Caki2 (cell line): ENCODE measurements at places on chromosomes 4 and X. TPM values are rescaled to one million over a fixed set of nuclear protein-coding genes. Genes with fewer than 3 reads are reported as not detected.

OPRPN gene
- total RNA-seq: not detected in 2 replicates

TMSB15A gene
- total RNA-seq: not detected in 2 replicates

XG gene
- total RNA-seq: not detected in 2 replicates

SH3TC1 gene
- 8.0 and 16.3 TPM in 2 replicates for total RNA-seq

TGIF2LX gene
- not detected in 2 replicates for total RNA-seq

STK32B gene
- total RNA-seq: 2.2 and 5.3 TPM in 2 replicates

MXRA5 gene
- 3.4 and 4.3 TPM in 2 replicates for total RNA-seq

GRCh38 chr4:139163806-139164206 is 13.2 kb downstream of the ELF2 start:
- no peak for DNase-seq

GRCh38 chrX:86917959-86918358 is 599.6 kb upstream of the KLHL4 start:
- DNase-seq: no peak

- DNase-seq: no peak
Observed at GRCh38 chr4:40587826-40588225, 41.8 kb downstream of the RBM47 start.

DNA sequence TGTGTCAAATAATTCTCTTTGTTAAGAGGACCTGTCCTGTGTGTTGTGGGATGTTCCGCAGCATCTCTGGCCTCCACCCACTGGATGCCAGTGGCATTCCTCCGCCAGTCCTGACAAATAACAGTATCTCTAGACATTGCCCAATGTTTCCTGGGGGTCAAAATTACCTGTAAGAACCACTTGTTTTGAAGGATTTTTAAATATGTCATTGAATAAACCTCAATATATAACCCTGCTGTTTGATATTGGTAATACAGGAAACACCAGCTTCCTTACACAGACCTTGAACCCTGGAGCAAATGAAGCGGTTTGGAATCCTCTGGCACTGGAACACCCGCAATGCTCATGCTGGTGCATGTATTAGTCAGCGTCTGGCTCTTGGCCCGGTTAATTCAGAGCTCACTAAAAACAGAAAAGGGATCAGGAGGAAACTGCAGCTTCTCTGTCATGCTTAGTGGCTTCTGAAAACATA is 101.3 kb downstream of the TBL1X start:
- DNase-seq: peak; percentile 84

DNA sequence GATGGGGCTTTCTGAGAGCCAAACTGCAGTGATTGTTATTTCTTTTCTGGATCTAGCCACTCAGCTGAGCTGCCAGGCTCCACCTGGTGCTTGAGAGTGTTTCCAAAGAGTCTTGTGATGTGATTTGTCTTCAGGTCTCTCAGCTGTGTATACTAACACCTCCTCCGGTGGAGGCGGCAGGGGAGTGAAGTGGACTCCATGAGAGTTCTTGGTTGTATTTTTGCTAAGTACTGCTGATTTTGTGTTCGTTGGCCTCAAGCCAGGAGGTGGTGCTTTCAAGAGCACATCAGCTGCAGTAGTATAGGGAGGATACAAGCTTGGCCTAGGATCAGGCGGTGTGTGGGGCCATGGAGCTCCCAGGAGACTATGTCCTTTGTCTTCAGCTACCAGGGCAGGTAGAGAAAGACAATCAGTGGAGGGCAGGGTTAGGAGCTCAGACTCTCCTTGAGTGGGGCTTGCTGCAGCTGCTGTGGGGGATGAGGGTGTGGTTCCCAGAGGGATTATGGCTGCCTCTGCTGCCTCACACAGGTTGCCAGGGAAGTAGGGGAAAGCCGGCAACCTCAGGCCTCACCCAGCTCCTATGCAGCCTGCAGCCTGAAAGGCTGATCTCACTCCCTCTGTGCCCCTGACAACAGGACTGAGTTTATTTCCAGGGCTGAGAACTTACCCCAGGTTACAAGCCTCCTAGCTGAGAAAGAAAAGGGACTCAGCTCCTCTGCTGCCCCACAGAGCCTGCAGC is 62.4 kb downstream of the NPFFR2 start:
- no peak for DNase-seq

- DNase-seq: no peak
Observed at GRCh38 chr4:40462326-40462725, 127.2 kb downstream of the CHRNA9 start.

GRCh38 chr4:183960962-183961541 is 55.9 kb downstream of the STOX2 start:
- DNase-seq: peak; percentile 67

- no peak for DNase-seq
Observed at GRCh38 chr4:187576751-187577150, 418.8 kb upstream of the ZFP42 start.

DNA sequence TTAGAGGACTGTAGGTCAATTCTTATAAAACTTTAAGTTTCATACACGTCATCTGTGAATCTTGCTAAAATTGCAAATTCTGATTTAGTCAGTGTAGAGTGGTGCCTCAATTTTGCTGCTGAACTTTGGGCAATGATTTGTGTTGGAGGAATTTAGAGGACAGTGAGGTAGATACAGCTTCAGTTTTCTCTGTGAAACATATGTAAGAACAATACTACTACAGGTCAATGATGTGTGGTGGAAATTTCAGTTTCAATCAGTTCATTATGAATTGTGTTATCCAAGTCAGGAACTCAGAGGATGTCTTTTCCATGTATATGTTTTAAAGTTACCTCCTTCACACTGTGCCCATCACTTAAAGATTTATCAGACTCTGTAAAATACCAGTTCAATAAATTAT is 1597.8 kb upstream of the PCDH10 start:
- DNase-seq: no peak

DNA sequence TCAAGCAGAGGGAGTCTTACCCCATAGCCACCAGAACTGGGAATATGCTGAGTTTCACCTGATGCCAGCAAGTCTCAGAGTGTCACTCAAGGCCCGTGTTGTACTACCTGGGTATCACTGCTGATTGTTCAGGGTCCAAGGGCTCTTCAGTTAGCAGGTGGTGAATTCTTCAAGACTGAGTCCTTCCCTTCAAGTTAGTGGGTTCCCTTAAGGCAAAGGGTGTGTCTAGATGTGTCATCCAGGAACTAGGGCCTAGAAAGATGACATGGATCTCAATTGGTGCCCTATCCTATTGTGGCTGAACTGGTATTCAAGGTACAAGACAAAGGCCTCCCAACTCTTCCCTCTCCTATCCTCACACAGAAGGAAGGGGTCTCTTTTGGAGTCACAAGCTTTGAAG is 159.9 kb upstream of the DIPK2B start:
- DNase-seq: no peak

GRCh38 chr4:83316459-83317165 is 18.0 kb downstream of the HPSE start:
- DNase-seq: no peak

DNA sequence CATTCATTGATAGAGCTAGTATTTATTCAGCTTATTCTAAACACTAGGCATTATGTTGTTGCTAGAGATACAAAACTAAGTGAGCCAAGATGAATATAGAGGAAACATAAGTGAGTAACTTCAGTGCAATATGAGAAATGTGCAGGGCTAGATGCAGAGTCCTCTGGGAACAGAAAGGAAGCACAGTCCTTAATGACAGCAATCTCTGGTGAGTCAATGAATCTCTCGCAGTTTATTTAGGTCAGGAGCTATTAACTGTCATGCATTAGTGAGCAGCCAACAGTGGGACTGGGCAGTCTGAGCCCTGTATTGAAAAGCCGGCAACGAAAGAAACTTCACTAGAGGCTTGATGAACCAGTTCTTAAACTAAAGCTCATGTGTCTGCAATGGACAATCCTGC is 598.1 kb upstream of the MAGEB2 start:
- peak; percentile 48 for DNase-seq

- no peak for DNase-seq
Observed at GRCh38 chr4:45946699-45947098, 177.2 kb downstream of the GABRG1 start.

DNA sequence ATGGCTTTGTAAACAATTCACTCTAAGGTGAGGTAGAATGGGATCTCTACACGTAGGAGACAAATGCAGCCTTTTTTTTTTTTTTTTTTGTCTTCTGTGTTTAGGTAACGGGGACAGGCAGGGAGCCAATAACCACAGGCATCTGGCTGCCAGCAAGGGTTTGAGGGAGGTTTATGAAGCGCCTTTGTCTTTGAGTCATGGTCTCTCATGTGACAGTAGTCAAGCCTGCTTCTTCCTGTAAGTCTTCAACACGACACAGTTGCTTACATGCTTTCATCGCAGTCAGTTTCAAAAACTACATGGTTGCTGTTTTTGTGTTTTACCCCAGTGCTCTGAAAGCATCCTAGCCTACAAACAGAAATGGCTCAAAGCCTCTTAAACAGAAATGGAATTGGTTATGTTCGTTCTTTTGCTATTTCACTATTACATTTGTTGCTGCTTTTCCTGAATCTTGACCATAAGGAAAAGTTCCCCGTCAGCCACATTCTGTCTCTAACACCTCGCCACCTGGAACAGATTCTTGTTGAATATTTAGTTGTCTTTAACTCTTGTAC is 127.8 kb upstream of the METTL14 start:
- peak; percentile 38 for DNase-seq

DNA sequence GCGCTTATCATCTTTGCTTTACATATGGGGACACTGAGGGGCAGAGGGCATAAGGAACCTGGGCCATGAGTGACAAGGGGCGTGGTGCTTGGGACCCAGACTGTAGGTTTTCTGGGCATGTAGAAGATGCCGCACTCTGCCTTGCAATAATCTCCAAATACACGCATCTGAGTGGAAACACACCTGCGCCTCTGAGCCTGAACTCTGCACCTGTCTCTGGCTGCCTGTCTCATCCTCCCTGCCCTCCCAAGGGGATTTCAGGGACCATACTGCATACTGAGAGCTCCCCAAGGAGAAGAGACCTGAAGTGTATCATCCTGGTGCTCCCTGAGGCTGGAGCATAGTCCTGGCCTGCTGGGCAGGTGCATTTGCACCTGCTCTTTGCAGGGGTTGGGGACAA is 34.7 kb upstream of the ASMTL start:
- DNase-seq: no peak

GRCh38 chr4:25844961-25845712 is 17.7 kb downstream of the SEL1L3 start:
- no peak for DNase-seq

- no peak for DNase-seq
Observed at GRCh38 chrX:153766871-153767673, 3.0 kb downstream of the PLXNB3 start.
